Prostate gland (tissue), 2 donors: ENCODE measurements at places on chromosomes 16 and 17.

GRCh38 chr17:47731396-47731795 is 1.6 kb upstream of the TBX21 start:
- DNase-seq, result no peak

- DNase-seq, result peak; percentile 15
Observed at GRCh38 chr17:30093463-30094147, 23.0 kb upstream of the NSRP1 start.

GRCh38 chr17:50111673-50112655 is 16.8 kb downstream of the PDK2 start:
- no peak for DNase-seq

DNA sequence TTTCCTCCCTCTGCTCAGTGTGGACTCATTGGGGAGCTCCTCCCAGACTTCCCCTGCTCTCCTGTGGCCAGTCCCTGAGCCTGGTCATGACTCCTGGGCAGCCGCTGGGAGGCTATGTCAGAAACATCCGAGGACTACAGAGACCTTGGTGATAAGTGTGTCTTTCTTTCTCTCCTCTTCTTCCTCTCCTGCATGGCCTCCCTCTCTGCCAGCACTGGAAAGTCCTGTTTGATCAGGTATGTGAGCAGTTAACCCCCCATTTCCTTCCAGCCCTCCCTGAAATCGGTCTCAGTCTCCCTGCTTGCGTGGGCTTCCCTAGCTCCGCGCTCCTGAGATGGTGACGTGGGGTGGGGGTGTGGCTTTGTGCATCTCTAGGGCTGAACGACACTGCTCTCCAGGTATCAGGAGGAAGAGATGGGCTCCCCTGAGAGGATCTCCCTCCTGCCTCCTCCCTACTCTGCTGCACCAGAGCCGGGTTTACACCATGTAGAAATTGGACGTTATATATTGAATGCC is 2.1 kb downstream of the RHBDL3 start:
- no peak for DNase-seq

DNA sequence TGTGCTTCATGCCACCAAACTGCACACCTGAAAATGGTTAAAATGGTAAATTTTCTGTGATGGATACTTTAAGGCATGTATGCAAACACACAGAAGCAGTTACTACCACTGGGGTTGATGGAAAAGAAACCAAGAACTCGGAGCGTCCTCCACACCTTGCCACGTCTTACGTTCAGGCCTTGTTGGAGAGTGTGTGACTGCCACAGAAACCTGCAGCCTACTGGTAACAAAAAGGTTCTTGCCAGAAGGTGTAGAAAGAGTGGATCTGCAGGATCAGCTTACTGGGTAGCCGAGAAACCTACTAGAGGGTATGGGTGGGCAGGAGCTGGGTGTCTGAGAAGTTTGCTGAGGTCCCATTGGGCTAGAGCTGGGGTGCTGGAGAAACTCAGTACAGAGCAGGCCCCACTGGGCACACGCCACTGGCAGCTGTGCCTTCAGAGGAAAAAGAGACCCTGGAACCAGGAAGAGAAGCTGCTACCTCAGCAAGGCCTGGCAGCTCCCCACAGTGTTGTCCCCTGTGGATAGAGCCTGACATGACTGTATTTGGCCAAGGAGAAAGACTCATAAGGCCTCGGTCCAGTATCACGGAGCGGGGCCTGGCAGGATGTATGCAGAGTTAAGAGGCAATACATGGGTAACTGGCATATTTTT is 204.6 kb downstream of the SEC14L1 start:
- no peak for DNase-seq

GRCh38 chr17:80738020-80738808 is 193.6 kb downstream of the RPTOR start:
- DNase-seq, result no peak

- DNase-seq, result peak; percentile 50
Observed at GRCh38 chr17:4444782-4445473, 11.2 kb downstream of the SPNS3 start.

GRCh38 chr16:12899529-12900143 is 1.8 kb upstream of the SHISA9 start:
- DNase-seq, result no peak

- no peak for DNase-seq
Observed at GRCh38 chr16:84611041-84611440, 6.8 kb downstream of the COTL1 start.

DNA sequence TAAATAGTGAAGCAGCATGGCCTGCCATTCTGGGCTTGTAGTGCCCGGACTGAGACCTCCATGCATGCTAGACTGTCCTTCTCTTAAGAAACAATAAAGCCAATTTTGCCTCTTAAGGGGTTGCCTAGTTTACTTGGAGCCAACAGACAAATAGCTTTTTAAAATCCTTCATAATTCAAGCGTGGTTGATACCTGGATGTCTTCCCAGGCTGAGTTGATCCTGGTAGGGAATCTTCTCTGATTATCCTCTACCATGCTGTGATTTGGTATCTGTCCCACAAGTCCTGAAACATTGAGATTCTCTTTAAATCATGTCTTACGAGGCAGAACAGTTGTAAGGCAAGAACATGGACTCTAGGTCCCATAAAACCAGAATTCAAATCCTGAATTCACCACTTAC is 359.6 kb upstream of the CCL2 start:
- DNase-seq, result no peak

DNA sequence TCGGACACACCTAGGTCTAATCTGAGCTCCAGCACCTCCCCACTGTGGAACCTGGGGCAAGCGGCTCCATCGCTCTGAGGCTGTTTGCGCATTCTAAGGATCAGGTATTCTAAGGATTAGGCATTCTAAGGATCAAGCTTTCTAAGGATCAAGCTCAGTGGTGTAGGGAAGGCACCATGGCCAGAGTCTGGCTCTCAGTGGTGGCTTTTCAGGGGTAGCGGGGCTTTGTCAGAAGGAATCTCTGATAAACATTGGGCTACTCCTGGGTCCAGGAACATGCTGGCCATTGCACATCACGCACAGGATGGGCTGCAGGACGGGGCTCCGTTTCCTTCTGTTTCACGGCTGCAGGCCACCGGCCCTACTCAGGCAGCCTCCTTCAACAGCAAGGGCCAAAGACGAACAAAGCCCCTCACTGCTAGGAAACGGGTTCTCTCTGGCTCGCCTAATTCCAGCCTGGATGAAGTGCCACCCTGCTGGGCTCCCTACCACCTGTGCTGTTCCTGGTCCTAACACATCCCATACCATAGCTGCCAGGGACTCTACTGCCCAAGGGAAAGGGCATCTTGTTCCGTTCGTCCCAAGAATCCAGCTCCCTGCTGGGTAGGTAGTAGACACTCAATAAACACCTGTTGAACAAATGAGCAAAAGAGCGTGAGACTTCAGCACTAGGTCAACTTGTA is 5.5 kb downstream of the C1QTNF1 start:
- no peak for DNase-seq

DNA sequence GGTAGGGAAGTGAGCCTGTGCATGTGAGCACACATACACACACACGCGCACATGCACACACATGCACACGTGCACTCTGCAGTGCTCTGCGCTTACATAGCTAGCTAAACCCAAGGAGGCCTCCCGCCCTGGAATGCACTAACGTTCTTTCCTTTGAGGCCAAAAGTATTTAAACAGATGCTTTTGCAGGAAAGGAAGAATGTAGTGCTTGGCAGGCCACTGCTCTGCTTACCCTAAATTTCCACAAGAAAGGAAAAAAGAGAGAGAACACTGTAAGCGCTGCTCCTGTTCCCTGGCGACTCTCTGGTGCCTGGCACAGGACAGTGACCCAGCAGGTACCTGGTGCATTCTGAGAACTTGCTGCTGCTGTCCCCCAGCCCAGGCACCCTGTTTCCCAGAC is 31.3 kb upstream of the MRPS23 start:
- no peak for DNase-seq
